Stimulated activated CD8-positive, alpha-beta memory T cell treated with anti-CD3 and anti-CD28 coated beads, Interleukin-4, amount 100 ng/mL, for 4 hours (primary cell): ENCODE measurements at places on chromosomes 4 and X.

DNA sequence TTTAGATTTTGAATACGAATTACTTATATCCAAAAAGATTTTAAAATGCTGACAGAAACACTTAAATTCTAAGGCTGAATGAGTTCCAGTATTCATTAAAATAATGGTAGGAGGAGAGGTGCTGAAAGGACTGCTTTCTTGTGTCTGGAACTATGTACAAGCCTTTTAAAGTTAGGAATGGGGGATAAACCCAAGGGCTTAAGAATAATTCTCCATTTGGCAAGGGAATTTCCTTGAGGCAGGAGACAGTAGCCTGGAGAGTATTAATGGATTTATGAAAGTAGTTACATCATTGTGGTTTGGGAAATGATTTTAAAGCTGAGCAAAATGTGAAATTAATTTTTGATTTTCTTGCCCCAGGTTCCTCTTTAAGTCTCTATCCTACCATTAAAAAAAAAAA, 266.5 kb upstream of the KCNIP4 start:
- DNase-seq, result no peak

DNA sequence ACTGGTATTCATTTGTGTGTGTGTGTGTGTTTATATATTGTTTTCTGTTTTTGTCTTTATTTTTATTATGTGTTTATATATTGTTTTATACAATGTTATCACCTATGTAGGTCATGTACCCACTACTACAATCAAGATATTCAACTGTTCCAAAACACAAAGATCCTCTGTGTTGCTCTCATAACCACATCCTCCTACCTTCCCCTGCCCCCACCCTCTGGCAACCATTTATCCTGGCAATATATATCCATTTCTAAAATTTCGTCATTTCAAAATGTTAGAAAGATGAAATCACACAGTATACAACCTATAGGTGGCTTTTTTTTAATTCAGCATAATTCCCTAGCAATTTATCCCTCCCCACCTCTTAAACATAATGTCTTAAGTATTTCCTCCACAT, 18.8 kb upstream of the RPL34 start:
- no peak for DNase-seq

DNA sequence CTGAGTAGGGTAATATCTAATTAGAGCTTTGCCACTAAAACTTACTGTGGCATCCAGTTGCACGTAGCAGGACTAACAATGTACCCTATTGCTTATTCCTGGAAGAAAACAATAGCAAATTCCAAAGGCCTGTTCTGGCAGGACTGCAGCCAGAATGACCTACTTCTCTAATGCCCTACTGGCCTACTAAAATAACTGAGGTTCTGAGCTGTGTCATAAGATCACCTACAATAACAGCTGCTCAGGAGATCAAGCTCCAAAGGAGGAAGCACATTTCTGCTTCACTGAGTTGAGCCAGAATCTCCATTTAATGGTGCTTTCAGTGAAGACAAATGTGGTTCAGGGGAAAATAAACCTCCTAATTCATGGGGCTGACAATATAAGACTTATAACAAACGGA, 42.2 kb upstream of the CXCL8 start:
- no peak for DNase-seq

- no peak for DNase-seq
Measured at GRCh38 chrX:24838629-24839028, 144.9 kb downstream of the POLA1 start.

DNA sequence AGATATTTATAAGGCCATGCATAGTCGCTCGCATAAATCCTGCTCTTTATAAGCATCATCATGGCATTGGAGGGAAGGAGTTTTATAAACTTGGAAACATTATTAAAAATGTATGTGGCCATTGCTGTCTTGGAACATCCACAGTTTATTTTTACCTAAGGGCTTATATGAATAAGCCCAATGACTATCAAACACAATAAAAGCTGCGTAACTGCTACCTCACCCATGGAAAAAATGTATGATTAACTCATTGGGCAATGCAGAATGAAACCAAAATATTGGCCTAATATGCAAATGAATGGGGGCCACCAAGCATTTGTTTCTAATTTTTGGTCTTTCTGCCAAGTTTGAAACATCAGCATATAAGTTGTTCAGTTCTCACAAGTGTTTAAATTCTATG, 19.1 kb downstream of the GEMIN8 start:
- no peak for DNase-seq

DNA sequence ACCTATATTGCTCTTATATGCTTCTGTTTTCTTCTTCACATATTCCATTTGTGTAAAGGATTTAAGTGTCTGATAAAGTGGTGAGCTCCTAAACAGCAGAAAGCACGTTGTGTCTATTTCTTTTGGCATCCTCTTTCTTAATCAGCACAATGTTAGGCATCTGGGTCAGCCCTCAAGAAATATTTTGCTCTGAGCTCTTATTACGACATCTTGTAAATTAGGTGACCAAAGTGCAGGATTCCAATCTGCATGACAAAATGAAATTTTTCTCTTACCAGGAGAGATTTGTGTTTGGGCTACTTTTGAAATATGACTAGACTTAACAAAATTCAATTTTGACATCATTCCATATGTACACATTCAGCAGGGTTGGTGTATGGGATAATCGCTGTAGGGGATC, 210.0 kb upstream of the IGFBP7 start:
- no peak for DNase-seq

- DNase-seq, result no peak
Measured at GRCh38 chrX:68945081-68945602, 116.3 kb downstream of the EFNB1 start.

DNA sequence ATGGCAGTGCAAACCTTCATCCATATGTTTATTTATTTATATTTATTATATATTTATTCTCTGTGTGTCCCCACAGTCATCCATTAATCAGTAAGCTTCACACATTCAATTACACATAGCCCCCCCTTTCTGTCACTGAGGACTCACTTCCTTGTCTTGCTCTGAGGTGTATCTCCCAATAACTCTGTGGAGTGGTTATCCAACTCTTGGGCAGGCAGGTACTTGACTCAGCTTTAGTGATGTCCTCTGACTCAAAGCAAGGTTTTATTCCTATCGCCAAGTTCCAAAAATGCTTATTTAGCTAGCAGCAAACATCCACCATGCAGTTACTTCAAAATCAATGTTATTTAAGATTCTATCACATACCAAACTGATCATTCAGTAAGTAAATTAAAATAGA, 25.2 kb upstream of the NDP start:
- DNase-seq, result no peak
